Tibial artery (tissue), 4 donors: ENCODE measurements at places on chromosomes 5 and 9.

DNA sequence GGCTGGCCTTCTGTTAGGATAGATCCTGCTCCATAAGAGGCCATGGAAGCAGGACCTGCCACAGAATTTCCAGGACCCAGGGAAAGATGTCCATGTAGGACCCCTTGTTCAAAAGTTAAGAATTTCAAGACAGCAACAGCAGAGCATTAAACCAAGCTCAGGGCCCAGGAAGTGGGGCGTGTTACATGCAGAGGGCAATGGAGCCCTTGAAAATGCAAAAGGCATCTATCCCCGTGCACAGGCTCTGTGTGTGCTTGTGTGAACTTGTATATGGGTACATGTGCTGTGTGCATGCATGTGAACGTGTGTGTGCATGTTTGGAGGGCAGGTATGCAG lies 14.4 kb upstream of the NKD2 start:
- peak; percentile 29 for DNase-seq

- DNase-seq, result no peak
Measured at GRCh38 chr9:5917273-5917672, 26.6 kb downstream of the MLANA start.

DNA sequence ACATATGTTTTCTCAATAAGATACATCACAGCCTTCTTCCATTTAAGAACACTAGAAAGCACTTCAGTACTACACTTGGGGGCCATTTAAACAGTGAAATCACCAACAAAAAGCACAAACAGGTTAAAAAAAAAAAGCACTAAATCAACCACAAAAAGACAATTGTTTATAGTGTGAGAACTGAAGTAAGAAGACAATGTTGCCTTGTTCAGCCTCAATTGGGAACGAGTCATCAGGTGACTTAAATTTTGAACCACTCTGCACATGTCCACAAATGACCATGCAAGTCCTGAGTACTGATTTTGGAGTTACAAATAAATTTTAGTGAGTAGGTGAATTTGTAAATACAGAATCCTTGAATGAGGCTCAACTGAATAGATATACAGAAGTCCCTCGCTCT lies 37.2 kb upstream of the HNRNPA0 start:
- no peak for DNase-seq

DNA sequence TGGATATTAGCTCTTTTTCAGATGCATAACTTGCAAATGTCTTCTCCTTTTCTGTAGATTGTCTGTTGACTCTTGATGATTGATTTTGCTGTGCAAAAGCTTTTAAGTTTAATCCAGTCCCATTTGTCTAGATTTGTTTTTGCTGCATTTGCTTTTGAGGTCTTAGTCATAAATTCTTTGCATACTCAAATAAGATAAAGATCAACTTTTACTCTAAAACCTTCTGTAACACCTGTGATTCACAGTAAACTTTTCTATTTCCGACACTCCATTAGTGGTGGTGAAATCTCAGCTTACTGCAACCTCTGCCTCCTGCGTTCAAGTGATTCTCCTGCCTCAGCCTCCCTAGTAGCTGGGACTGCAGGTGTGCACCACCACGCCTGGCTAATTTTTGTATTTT lies 239.0 kb upstream of the ST8SIA4 start:
- DNase-seq, result no peak

GRCh38 chr9:23829580-23830475 lies 3.8 kb upstream of the ELAVL2 start:
- DNase-seq, result no peak

DNA sequence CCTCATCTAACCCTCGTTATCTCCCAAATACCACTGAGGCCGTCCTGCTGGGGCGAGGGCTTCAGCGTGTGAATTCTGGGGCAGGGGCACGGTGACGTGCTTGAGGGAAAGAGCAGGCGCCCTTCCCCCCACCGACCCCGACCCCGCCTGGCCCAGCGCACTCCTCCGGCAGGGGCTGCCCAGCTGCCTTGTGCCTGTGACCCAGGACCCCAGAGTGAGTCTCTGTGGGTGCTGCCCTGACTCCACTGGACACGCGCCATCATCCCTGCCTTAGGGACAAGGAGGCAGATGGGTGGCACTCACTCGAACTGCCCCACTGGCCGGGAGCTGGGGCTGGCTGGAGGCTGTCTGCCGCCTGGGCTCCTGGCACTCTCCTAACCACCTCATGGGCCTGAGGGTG lies 136.2 kb upstream of the LPCAT1 start:
- no peak for DNase-seq

- DNase-seq, result no peak
Measured at GRCh38 chr9:131927091-131927490, 152.6 kb downstream of the MED27 start.

- no peak for DNase-seq
Measured at GRCh38 chr9:14912859-14913258, 2.6 kb upstream of the FREM1 start.

DNA sequence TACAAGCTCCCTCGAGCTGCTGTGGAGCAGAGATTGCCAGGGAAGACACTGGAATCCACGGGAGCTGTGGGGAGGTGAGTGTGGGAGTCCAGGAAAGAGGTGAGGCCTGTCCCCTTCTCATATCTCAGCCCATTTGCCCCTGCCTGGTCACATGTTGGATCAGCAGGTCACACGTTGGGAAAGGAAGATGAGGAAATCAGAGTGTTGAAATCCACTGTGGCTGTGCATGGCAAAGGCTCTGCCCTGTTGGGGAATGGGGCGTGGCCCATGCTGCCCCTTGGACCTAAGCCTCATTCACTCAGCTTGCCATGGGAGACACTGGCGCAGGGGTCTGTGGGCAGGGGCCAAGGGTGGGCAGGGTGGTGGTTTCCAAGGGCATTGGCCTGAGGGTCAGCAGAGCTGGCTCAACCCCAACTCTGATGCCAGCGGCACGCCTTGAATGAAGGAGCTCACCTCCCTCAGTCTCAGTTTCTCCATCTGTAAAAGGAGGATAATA lies 85.4 kb upstream of the CPEB4 start:
- peak; percentile 64 for DNase-seq

- no peak for DNase-seq
Measured at GRCh38 chr5:109998726-109999125, 309.0 kb downstream of the MAN2A1 start.

DNA sequence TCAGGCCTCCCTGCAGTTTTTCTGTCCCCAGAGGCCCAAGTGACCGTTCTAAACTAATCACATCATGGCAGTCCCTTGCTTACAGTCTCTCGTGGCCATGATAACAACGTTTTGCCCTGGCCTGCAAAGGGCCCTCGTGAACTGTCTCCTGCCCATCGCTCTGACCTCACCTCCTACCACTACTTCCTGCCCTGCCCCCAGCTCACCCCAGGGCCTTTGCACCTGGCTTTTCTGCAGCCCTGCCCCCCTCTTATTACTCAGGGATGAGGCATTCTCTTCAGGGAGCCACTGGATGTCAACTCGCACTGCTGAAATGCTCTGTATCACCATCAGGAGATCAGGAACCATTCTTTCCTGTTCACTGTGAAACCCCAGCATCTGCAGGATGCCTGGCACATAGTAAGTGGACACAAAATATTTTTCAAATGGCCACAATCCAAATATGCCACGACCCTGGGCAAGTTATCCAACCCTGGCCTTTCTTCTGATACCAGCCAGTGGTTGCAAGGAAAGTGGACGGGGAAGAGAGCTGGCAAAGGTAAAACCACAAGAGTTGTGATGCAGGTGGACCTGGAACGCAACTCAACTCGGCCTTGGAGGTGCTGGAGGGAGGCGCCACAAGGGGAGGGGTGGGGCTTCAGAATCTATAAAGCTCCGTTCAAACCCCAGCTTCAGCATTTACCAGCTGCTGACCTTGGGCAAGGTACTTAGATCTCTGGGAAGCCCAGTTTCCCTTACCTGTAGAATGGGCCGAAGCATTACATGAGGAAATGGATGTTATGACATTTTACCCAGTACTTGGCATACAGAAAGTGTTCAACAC lies 1.7 kb downstream of the SNCB start:
- no peak for DNase-seq

GRCh38 chr5:90985341-90985740 lies 397.8 kb downstream of the ARRDC3 start:
- no peak for DNase-seq
